ENCODE measurements at places on chromosomes 13 and 19.

DNA sequence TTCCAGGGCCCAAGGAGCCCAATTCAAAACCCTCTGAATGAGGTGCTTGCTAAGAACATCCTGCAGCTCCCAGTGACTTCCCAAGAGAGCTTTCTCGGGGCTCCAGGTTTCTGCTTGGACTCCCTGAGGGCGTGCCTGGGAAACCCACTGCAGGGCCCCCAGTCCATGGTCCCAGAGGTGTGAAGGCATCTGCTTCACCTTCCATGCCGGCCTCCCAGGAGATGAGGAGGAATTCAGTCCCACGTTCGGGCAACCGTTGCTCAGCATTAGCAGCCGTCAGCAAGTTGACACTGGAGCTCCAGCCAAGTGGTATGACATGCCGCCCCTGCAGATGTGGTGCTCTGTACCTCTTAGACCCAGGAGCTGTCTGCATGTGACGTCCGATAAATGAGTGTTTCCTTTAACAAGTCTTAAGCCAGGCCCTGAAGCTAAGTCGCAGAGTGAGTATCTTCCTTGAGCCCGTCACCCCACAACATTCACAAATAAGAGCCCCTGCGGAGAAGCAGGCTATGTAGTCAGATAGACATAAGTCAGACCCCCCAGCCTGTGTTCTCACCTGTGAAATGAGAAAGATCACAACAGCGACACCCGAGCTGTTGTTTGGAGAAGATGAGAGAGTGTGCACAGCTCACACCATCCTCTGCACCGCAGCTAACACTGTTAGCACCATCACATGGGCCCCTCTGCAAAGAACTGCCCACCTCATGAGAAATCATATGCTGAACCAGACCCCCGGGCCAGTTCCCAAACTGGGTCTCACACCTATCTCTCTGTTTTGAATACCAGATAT, 150.3 kb downstream of the KATNAL1 start:
- no peak for DNase-seq

GRCh38 chr13:37561031-37561430, 37.5 kb downstream of the POSTN start:
- DNase-seq = no peak

DNA sequence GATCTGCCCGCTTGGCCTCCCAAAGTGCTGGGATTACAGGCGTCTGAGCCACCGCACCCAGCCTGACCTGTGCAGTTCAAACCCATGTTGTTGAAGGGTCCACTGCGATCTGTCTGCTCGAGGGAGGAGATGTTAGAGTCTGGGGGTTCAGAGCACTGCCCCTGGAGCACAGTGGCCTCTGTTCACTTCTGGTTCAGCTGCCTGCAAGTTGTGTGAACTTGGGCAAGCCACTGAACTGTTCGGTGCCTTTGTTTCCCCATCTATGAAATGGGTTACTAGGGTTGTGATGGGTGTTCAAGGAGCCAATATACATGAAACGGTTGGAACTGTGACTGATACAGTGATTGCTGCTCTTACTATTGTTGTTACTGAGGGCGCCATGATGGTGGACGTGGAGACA, 1.7 kb downstream of the PLIN5 start:
- DNase-seq = no peak

DNA sequence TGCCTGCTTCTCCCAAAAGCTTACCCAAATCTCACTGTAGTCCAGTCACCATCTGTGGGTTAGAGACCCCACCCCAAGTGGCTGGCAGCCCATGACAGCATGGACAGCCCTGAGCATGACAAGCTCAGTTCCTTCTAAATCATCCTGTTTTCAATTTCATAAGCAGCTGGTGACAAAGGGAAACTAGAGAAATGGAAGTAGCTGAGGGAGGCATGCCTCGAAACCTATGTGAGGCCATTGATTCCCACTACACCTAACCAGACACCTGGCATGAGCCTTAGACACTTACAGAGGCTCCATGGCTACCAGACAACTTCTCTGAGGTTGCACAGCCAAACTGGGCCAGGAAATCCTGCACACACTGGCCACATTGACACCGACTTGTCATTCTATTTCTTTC, 56.2 kb downstream of the ABCC4 start:
- DNase-seq = no peak

- no peak for DNase-seq
Observed at GRCh38 chr13:76717092-76717491, 169.1 kb downstream of the KCTD12 start.

DNA sequence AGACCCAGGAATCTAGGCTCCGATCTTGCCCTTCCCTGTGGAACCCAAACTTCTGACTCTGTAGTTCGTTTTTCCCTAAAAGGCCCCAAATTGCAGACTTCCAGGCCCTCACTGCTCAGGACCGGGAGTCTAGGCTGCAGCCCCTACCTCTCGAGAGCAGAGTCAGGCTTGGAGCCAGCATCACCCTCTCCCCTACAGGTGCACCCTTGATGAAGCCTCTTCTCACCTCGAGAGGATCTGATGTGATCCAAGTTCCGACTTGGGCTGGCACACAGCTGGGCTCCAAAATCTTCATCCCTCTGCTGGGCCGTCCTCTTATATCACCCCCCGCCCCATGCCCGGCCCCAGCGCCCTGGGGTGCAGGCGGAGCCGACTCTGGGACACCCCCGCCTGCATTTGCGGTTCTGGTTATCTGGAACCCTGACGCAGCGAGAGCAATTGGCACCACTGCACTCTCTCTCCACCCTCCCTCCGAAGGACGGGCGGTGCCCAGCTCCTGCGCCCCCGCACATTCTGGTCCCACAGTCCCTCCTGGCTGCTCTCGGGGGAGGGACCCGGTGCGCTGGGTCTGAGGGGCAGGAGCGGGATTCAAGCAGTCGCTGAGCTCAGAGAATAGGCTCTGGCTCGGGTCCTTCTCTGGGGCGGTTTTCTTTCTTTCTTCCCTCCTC, at the start of gene KLK7:
Gene KLK7, minus strand, starts transcription at position 293 of the 668 bp plus-strand sequence. CDS start 1,518 bp downstream, outside the sequence.
- DNase-seq = peak; percentile 65

DNA sequence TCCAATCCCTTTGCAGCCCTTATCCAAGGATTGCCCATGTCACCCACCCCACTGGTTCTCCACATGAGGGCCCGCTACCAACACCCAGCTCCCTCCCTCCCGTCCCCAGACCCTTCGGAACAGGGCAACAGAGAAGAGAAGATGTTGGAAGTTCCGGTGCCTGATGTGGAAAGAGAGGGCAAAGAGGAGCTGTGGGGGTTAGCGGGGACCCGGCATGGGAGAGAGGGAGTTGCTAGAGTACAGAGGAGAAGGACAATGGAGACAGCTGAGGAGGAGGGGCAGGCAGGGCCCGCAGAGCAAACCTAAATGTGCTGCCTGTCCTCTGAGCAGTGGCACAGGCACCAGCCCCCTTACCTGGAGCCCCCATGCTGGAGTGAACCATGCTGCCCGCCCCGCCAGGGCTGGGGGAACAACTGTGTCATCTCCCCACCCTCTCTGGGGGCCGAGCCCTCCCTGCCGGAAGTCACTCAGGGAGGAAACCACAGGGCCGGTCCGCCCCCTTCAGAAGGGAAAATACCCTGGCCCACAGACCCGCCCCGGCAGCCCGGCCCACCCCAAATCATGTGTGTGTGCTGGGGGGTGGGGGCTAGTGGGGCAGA, at the start of gene POU2F2:
Gene POU2F2, minus strand, starts transcription at position 417 of the 599 bp plus-strand sequence. Its CDS starts 35 bp downstream, at position 382.
- no peak for DNase-seq

- DNase-seq = no peak
Observed at GRCh38 chr19:2492870-2493269, 16.9 kb downstream of the GADD45B start.

DNA sequence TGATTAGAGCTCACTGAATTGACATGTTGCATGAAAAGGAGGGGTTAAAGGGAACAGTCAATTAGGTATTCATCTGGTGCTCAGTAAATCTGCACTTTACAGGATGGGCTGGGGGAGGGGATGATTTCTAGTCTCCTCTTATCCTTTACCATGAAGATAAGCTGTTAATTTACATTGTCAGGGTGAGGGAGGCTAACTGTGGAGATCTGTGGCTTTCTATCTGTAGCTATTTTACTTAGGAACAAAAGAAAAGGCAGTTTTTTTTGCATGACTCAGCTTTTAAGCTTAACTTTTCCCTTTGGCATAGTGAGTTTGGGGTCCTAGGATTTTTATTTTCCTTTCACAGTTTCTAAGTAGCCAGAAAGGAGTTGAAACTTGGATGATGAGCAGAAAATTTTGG, 253.3 kb downstream of the LMO7 start:
- no peak for DNase-seq

GRCh38 chr13:111005808-111006505, 91.1 kb upstream of the ANKRD10 start:
- no peak for DNase-seq

GRCh38 chr19:6232601-6233055, 47.1 kb downstream of the MLLT1 start:
- DNase-seq = no peak

DNA sequence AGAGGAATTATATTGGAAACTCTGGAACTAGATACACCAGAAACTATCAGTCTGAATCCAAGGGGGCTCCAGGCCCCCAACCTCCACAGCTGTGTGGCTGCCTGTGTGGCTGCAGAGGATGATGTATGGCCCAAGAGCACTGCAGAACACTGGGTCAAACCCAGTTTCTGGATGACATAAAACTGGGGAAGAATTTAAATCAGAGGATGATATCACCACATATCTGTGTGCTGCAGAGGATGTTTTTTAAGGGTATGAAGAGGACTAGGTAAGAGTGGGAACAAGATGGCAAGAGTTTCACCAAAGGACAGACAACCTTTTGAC, 226.4 kb downstream of the SUCLA2 start:
- DNase-seq = no peak

GRCh38 chr13:99687723-99688397, 186.6 kb downstream of the TM9SF2 start:
- DNase-seq = no peak

GRCh38 chr19:18263324-18264136, 10.7 kb downstream of the IQCN start:
- DNase-seq = no peak

All from PC-9 (cell line).